Glutamatergic neuron (in vitro differentiated cells): ENCODE measurements at places on chromosomes 12 and 14. TPM values are rescaled to one million over a fixed set of nuclear protein-coding genes. Genes with fewer than 3 reads are reported as not detected.

- peak; percentile 79 for DNase-seq
Observed at GRCh38 chr12:124568431-124569374, 1.3 kb upstream of the NCOR2 start.

GRCh38 chr12:4734625-4735340, 14.6 kb downstream of the GALNT8 start:
- DNase-seq = no peak

The KRT6B gene
- not detected for total RNA-seq

The C12orf54 gene
- not detected for total RNA-seq

The BMP4 gene
- total RNA-seq = 3.7 TPM

DNA sequence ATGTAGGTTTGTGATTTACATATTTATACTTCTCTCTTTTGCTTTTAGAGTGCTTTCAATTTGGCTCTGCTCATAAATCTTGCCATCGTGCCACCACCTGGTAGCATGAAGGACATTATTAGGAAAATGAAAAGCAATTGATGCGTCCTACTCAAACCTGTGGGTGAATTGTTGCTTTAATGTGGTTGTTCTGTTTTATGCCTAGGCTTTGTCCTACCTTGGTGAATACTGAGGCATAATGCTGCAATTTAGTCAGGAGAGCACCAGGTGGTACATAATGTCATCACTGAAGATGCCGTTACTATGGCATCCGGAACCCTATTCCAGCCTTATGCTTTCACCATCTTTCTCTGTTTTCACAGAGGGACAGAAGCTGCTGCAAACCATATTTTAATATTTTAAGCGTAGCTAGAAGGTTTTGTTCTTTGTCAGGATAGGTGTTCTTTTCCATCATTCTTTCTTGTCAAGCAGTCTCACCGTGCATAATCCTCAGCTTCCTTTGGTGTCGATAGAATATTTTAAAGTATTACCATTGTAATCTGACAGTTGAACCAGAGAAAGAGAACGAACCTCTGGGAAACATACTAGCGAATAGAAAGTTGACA, 68.5 kb upstream of the PKP2 start:
- no peak for DNase-seq

GRCh38 chr12:3973973-3974644, 100.9 kb upstream of the PARP11 start:
- DNase-seq = no peak

The CELA1 gene
- total RNA-seq = not detected
